T-helper 17 cell (primary cell): ENCODE measurements at places on chromosomes 5 and 9.

DNA sequence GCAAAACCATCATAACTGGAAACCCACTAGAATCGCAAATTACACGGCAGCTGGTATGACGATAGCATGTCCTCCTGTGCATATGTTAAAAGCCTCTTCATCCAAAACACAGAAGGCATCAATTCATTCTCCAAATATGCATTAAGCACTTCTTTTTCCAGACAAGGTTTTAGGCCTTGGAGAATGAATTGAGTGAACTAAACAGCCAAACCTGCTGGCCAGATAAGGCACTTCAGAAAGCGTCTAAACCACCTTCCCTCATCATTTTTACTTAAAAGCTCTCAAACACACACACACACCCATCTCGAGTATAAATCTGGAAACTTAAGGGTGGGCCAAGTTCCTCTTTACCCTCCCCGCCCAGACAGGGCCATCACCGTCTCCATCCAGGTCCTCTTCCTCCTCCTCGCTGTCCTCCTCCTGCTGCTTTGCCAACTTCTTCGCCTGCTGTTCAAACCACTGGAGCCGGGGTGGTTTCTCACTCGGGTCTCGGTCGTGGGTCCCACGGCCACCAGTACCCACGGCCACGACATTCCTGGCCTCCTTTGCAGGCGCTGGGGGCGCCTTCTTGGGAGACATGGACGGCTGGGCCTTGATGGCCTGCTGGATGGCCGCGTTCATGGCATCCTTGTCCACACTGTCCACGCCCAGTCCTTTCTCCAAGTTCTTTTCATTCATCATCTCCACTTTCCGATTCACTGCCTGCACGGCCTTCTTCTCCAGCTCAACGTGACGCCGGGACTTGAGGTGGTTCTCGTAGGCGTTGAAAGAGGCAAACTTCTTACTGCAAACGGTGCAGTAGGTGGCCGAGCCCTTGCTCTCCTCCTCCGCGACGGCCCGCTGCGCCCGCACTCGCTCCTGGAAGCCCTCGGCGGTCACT is 696 bp downstream of the ZNF622 start:
- no peak for DNase-seq

- no peak for DNase-seq
These were observed 4.7 kb downstream of the C5orf46 start for GRCh38 chr5:147901599-147902039.

DNA sequence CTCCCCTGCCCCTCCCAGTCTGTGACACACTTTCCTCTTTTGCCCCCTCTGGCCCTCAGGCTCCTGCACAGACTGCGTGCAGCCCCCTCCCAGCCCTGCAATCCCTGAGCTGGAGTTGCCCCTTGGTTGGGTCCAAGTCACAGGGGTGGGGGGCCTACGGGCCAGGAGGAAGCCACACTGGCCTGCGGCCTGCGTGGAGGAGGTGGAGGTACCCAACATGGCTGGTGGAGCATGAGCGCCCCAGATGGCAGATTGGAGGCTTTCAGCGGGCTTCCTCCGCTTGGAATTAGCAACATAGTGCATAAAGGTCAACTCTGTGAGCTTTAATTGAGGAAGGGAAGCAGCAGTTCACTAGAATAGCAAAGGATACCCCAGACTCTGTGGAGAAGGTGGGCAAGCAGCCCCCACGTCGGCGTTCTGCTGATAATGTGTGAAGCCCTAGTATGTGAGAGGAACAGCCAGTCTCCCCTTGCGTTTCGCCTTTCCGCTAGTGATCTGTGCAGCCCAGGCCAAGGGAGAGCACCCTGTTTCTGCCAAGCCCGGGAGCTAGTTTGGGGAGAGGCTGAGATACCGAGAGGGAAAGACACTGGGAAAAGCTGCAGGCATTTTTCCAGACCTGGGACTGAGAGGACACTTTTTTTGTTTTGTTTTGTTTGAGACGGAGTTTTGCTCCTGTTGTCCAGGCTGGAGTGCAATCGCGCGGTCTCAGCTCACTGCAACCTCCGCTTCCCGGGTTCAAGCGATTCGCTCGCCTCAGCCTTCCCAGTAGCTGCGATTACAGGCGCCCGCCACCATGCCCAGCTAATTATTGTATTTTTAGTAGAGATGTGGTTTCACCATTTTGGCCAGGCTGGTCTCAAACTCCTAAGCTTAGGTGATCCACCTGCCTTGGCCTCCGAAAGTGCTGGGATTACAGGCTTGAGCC is 35.3 kb upstream of the MACIR start:
- DNase-seq: no peak

GRCh38 chr9:117718085-117718484 is 13.9 kb downstream of the TLR4 start:
- DNase-seq: no peak

DNA sequence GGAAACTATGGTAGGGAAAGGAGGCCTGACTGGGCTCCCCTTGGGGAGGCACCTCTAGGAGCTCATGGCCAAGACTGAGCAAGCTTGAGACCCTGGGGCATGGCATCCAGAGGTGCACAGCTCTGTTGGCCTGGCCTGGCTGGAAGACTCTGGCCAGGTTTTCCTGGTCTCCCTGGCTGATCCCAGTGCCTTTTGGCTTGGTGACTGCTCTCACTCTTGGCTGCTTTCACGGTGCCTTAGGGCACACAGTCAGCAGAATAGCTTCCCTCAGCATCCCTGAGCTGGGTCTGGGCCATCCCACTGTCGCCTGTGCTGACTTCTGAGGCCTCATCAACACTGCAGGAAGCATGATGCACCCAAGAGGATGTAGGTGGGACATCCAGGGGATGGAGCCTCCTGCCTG is 13.4 kb upstream of the DELE1 start:
- no peak for DNase-seq

GRCh38 chr9:83596899-83597504 is 25.9 kb upstream of the IDNK start:
- DNase-seq: no peak
